ENCODE measurements at places on chromosomes 1 and 21. TPM values are rescaled to one million over a fixed set of nuclear protein-coding genes. Genes with fewer than 3 reads are reported as not detected.

GRCh38 chr1:36463463-36463802 is 751 bp downstream of the MRPS15 start:
- peaks cover 7% of the 10 kb centered on the region for H3K4me1 ChIP-seq
- no peaks in the 10 kb centered on the region for H3K27me3 ChIP-seq
- peak overlapping the region; percentile 85 for H3K4me3 ChIP-seq

GRCh38 chr1:25550683-25551310 is 7.4 kb downstream of the LDLRAP1 start:
- H3K27ac ChIP-seq: peak overlapping the region; percentile 77
- H3K4me3 ChIP-seq: peak overlapping the region; percentile 48
- no peak for DNase-seq
- H3K27me3 ChIP-seq: no peaks in the 10 kb centered on the region

Gene CTTNBP2NL
- 0.51 TPM for total RNA-seq

Gene AMY2B
- 37.2 TPM for total RNA-seq

DNA sequence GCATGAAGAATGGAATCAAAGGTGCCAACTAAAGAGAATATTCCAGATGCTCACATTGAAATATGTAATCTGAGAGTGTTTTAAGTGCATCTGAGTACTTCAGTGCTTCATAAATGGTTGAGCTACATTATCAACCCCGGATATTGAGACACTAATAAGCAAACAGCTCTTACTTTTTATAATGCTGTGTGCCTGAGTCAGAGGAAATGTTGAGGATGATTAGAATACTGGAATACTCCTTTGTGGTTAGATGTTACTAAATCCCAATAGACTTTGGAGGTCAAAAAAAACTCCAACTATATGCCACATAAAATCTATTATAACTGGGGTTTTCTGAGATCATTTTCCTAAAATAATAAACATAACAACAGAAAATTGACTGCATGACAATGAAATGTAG is 12.5 kb upstream of the KCNA3 start:
- no peaks in the 10 kb centered on the region for H3K36me3 ChIP-seq
- H3K4me3 ChIP-seq: no peak overlapping the region

DNA sequence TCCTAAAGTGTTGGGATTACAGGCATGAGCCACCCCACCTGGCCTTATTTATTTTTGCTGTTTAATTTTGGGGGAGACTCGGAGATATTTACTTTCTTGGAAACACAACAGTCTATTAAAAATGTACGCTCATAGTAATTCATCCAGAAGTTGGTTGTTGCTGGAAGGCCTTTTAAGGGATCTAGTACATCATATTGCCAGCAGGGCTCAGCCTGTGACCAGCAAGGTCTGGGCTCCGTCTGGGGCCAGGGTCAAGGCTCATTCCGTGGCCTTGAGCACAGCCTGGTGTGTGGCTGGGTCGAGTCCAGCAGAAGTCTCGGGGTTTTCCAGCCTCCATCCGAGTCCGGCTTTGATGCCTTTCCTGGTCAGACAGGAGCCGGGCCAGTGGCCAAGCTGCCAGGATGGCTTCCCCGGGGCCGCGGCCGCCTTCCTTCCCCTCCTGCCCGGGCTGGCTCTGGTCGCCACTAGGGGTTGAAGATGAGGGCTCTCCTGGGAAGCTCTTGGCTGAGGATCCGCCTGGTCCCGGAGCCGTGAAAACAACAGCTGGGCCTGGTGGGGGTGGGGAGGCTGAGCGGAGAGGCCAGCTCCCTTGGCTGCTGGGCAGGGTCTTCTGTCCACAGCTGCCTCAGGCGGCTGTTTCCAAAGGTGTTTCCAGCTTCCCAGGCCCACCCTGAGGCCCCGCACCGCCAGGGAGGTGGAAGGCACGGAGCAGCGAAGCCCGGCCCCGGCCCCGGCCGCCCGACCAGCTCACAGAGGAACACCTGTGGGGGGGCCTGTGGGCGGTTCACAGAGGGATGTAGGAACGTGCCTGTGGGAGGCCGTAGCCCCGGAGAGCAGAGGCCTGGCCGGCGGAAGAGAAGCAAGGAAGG is 5.1 kb upstream of the VWA1 start:
- peaks cover 4% of the 10 kb centered on the region for H3K4me1 ChIP-seq
- no peaks in the 10 kb centered on the region for H3K36me3 ChIP-seq
- H3K27ac ChIP-seq: no peak overlapping the region
- no peak for DNase-seq
- H3K27me3 ChIP-seq: no peaks in the 10 kb centered on the region
- no peak overlapping the region for H3K4me3 ChIP-seq

DNA sequence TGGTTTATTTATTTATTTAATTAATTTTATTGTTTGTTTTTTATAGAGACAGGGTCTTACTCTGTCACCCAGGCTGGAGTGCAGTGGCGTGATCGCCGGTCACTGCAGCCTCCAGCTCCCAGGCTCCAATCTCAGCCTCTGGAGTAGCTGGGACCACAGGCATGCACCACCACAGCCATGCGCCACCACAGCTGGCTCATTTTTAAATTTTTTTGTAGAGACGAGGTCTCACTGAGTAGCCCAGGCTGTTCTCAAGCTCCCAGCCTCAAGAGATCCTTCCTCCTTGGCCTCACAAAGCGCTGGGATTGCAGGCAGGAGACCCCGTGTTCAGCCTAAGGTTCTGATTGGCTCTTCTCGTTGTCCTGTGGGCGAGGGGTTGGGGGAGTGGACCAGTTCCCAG is 22.1 kb downstream of the UMODL1 start:
- H3K4me3 ChIP-seq: no peak overlapping the region
- no peaks in the 10 kb centered on the region for H3K36me3 ChIP-seq
- H3K27ac ChIP-seq: no peak overlapping the region
- no peaks in the 10 kb centered on the region for H3K27me3 ChIP-seq
- DNase-seq: no peak

GRCh38 chr1:198919667-198920398 is 281.0 kb downstream of the PTPRC start:
- H3K4me3 ChIP-seq: peak overlapping the region; percentile 26
- peak overlapping the region; percentile 55 for H3K27ac ChIP-seq
- H3K4me1 ChIP-seq: no peaks in the 10 kb centered on the region
- DNase-seq: no peak
- H3K36me3 ChIP-seq: no peaks in the 10 kb centered on the region
- H3K27me3 ChIP-seq: no peaks in the 10 kb centered on the region

Gene C1orf185
- total RNA-seq: not detected

Gene CNR2
- 2.8 TPM for total RNA-seq

Gene ARTN
- total RNA-seq: 2.2 TPM

DNA sequence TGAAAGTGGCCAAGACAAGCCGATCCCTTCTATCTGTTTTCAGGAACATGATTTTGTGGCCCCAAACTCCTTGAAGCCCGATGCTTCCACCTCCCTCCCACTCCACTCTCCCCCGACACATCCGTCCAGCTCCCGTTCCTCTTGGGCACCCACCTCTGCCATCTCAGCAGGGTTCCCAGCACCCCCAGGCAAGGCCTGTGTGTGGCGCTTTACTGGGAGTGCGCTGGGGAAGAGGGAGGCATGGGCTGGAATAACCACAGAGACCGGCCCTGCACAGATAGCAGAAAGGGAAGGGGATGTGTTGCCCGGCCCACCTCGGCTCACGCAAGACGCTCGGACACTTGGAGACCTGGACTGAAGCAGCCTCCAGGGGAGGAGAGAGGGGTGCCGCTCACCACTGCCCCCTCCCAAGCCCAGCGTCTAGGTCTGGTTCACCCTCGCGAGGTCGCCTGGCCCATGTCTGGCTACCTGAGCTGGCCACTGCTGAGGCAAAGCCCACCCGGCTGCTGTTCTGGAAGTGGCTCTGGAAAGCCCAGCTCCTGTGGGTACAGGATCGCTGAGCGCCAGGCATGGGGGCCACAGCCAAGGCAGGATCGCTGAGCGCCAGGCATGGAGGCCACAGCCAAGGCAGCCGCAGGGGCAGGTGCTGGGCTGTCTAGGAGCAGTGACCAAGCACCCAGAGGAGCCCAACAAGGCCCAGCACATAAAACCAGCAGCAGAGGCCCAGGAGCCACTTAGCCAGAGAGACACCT is 23.8 kb upstream of the COL18A1 start:
- DNase-seq: no peak
- no peak overlapping the region for H3K4me3 ChIP-seq
- no peaks in the 10 kb centered on the region for H3K27me3 ChIP-seq
- no peaks in the 10 kb centered on the region for H3K4me1 ChIP-seq

DNA sequence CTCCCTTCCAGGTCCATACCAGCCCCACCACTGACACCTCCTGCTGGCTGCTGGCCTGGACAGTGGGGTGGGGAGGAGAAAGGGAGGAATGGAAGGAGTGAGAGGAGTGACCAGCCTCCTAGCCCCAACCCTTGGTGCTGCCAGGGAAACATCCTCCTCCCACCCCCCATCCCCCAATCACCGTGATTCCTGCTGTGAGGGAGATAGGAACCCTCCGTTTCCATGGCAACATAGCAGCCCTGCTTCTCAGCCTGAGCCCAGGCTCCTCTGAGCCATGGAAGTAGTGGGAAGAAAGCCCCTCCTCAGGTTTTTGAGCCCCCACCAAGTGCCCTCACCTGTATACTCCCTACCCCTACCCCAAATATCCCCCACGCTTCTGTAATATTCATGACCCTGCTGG is 44.4 kb upstream of the SCMH1 start:
- no peaks in the 10 kb centered on the region for H3K36me3 ChIP-seq
- no peak overlapping the region for H3K27ac ChIP-seq
- no peak overlapping the region for H3K4me3 ChIP-seq
- H3K4me1 ChIP-seq: no peaks in the 10 kb centered on the region
- DNase-seq: no peak

GRCh38 chr1:91913018-91913417 is 27.1 kb upstream of the TGFBR3 start:
- H3K4me1 ChIP-seq: no peaks in the 10 kb centered on the region
- H3K36me3 ChIP-seq: no peaks in the 10 kb centered on the region
- no peaks in the 10 kb centered on the region for H3K27me3 ChIP-seq
- no peak overlapping the region for H3K4me3 ChIP-seq
- H3K27ac ChIP-seq: no peak overlapping the region

DNA sequence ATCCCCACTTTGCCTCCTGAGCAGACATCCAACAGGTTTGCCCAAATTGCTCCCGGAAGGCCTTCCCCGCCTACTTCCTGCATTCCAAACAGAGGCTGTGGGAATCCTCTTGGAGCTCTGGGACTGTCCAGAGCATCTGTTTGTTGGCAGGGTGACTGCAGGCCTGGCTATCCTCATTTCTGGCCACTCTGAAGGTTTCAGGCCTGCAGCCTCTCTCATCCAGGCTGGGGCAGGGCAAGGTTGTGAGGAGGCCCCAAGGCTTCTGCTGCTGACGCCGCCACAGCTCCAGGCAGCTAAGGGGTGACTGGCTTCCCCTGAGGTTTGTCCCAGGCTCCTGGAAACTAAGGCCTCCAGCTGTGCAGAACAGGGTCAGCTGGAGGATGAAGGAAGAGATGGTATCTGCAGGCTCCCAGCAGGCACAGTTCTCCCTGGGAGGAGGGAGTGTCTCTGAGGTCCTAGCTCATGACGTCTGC is 11.3 kb downstream of the CDK18 start:
- no peak overlapping the region for H3K4me3 ChIP-seq
- no peaks in the 10 kb centered on the region for H3K36me3 ChIP-seq
- H3K4me1 ChIP-seq: no peaks in the 10 kb centered on the region
- no peak overlapping the region for H3K27ac ChIP-seq
- H3K27me3 ChIP-seq: no peaks in the 10 kb centered on the region

Gene C21orf58
- total RNA-seq: 9.9 TPM

DNA sequence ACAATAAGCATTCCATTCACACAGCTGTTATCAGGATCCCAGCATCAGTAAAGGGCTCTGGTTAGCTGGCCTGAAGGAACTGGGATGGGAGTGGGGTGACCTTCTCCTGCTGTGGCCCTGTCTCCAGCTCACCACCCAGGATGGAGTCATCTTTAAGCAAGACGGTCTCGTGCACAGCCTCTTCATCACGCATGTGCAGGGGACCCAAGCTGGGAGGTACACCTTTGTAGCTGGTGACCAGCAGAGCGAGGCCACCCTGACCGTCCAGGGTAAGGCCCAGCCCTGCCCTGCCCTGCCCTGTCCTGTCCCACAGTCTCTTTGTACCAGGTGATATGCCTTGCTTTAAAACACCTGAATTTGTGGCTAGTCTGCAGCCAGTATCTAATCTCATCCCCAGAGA is 24.3 kb downstream of the IGFN1 start:
- H3K36me3 ChIP-seq: no peaks in the 10 kb centered on the region
- no peak for DNase-seq
- no peaks in the 10 kb centered on the region for H3K27me3 ChIP-seq
- H3K27ac ChIP-seq: no peak overlapping the region
- no peaks in the 10 kb centered on the region for H3K4me1 ChIP-seq

DNA sequence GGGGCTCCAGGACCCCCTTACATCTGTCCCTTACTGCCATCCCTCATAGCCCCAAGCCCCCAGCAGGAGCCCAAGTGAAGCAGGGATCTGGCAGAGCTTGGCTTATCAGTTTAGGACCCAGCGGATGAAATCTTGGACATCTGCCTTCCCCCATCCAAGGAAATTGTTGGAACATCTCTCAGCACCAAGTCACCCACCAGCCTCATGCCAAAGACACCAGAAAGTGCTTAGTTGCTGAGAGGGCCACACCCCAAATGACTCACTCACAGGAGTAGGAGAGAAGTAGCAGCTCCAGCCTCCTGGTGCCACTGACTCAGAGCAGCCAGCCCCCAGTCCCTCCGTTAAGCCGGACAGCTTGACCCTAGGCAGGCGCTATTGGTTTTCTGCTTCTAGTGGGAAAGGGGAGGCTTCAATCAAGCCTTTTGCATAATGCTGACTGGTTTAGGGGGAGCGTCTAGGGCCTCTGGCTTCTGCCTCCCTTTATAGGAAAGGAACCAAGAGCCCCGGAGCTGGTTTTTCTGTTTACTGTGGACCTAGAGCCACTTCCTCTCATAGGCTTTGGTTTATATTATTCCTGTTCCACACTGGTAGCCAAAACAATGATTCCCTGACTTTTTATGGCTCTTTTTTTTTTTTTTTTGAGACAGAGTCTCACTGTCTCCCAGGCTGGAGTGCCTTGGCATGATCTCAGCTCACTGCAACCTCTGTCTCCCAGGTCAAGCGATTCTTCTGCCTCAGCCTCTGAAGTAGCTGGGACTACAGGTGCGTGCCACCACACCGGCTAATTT is 114.2 kb upstream of the IPO9 start:
- no peak overlapping the region for H3K27ac ChIP-seq
- no peaks in the 10 kb centered on the region for H3K27me3 ChIP-seq
- no peaks in the 10 kb centered on the region for H3K36me3 ChIP-seq
- no peak overlapping the region for H3K4me3 ChIP-seq

DNA sequence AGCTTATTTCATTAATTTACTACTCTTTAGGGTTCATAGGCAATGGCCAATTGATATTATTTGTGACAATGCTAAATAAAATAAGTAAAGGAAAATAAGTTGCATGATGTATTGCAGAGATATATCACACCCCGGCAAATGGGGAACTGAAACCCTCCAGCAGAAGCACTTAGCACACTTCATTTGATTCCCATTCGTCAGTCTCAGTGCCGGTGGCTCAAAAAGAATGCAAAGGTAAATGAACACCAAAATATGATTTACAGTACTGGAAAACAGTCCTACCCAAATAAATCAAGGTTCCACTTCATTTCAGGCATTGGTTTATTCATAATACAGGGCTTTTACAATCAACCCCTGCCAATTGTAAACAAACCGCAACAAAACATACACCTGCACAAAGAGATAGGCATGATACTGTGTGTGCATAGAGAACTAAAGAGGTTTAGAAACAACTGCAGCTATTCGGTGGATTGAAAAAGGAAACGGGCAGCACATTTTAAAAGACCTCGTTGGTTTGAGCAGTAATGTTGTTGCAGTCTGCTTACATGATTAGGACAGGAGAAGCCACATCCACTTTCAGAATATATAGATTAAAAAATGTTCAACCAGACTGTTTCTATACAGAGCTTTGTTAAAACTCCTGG is 1019.2 kb downstream of the TTLL7 start:
- H3K27ac ChIP-seq: no peak overlapping the region
- no peaks in the 10 kb centered on the region for H3K27me3 ChIP-seq
- no peaks in the 10 kb centered on the region for H3K36me3 ChIP-seq
- no peak for DNase-seq
- H3K4me1 ChIP-seq: no peaks in the 10 kb centered on the region
- H3K4me3 ChIP-seq: no peak overlapping the region
